Erythroblast (primary cell): ENCODE measurements at places on chromosomes 12 and 14.

GRCh38 chr12:19304149-19304750, 135.0 kb upstream of the AEBP2 start:
- DNase-seq: no peak

GRCh38 chr12:97821806-97822205, 359.2 kb downstream of the RMST start:
- DNase-seq: no peak

DNA sequence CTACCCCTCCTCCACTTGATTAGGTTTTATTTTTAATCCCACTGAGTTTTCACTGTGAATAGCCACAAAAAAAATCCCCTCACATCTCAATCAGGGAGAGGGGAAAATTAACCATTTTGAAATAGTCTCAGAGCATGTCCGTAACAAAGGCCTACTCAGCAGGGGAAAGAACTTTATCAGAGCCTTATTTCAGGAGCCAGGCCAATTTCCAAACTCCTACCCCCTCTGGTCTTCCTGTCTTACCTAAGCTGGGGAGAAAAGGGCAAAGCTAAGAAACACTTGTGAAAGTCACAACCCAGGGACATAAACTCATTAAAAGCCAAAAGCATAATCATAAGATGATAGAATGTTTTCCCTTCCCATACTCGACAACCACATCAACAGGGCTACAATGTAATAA, 260.3 kb upstream of the DIO3 start:
- DNase-seq: no peak

DNA sequence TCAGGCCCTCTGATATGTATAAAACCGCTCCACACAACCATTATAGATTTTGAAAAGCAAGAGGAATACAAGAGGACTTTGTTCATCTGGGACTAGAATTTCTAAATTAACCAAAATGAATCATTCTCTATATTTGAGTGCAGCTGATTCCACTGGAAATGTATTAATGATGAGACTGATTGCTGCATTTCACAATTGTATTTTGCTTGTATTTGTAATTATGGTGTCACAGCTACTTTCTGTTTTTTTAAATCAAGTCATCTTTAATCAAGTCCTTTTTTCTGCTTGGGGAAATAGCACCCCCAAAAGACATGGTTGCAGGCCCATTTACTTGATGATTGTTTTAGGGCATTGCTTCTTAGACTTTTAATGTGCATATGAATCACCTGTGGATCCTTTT, 162.4 kb downstream of the KICS2 start:
- no peak for DNase-seq

DNA sequence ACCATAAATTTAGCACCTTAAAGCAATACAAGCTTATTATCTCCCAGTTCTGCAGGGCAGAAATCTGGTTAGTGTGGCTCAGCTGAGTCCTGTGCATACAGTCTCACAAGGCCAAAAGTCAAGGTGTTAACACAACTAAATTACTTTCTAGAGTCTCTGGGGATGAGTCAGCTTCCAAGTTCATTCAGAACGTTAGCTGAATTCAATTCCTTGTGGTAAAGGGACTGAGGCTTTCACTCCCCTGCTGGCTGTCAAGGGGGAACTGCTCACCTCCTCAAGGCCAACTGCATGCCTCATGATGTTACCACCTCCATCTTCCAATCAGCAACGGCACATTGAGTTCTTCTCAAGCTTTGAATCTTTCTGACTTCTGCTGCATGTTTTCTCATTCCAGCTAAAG, 27.6 kb downstream of the EML5 start:
- no peak for DNase-seq

DNA sequence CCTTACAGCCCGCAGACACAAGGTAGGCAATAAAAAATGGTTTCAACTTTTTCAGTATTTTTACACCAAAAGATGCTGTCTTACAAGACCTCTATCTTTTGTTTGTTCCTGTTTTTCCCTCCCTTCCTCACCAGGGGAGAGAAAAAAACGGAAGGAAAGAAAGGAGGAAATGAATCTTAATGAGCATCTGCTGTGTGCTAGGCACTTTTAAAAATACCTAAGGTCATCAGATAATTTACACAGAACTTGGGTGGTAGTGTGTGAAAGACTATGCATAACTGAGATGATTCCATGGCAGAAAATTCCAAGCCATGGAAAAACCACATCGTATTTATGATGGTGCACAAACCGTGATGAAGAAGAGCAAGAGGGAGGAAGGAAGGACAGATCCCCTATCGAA, 121.2 kb downstream of the DIP2B start:
- DNase-seq: no peak

GRCh38 chr14:77918448-77918847, 118.5 kb downstream of the ADCK1 start:
- peak; percentile 72 for DNase-seq

DNA sequence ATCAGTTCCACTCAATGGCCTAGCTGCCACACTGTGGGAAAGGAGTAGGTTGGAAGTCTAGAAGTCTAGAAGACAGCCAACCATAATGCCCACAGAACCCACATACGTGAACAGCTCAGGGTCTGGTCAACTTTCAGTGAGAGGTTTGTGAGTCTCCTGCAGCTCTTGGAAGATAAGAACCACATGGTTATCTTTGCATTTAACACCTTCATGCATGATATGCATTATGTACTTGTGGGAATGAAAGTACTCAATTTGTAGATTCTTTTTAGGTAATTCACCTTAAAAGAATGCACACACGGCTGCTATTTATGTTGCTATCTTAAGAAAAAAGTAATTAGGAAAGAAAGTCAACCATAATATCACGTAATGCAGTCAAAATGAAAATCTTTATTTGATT, 126.7 kb downstream of the ESRRB start:
- DNase-seq: no peak

GRCh38 chr12:54034785-54035310, 2.0 kb downstream of the HOXC5 start:
- DNase-seq: no peak

GRCh38 chr12:31727192-31727591, 1.6 kb downstream of the AMN1 start:
- no peak for DNase-seq

GRCh38 chr14:95281560-95282176, 38.0 kb downstream of the CLMN start:
- no peak for DNase-seq

DNA sequence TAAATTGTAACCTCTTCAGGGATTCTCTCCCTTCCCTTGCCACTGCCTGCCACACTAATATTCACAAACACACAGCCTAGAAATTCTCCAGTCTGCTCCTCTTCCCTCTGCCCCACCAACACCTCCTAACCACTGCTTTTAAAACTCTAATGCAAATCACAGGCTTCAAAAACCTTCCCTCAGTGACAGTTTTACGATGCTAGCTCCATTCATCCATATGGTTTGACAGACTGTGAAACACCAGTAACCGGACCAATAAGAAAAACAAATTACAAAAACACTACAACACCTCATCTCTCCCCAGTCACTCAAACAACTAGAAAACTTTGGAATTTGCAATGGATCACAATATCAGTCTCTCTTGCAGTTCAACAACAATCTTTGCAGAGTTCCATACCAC, 5.7 kb downstream of the DPF3 start:
- no peak for DNase-seq

GRCh38 chr12:89632778-89633177, 75.9 kb downstream of the ATP2B1 start:
- DNase-seq: no peak

DNA sequence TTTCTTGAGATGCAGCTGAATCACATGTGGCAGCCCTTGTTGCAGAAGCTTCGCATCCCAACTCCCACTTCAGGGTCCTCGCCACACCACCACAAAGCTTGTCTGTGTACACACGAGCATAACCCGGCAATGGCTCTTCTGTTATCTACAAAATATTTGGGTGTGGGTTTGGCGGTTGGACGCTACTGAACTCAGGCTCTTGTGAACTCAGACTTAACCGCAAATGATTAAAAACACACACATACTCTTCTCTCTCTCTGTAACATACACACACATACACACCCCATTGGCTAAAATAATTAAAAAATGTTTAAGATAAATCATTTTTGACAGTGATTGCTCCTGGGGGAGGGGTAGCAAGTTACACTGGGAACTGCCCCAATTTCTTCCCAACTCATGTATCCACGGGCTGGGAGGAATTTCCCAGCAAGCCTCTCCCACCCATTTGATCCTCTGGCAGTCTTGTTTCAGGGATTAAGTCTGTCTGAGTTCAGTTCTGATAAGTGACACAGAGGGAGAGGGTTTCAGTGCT, 63.7 kb upstream of the MANSC4 start:
- DNase-seq: peak; percentile 46

GRCh38 chr12:106181401-106182114, 42.8 kb upstream of the NUAK1 start:
- no peak for DNase-seq

DNA sequence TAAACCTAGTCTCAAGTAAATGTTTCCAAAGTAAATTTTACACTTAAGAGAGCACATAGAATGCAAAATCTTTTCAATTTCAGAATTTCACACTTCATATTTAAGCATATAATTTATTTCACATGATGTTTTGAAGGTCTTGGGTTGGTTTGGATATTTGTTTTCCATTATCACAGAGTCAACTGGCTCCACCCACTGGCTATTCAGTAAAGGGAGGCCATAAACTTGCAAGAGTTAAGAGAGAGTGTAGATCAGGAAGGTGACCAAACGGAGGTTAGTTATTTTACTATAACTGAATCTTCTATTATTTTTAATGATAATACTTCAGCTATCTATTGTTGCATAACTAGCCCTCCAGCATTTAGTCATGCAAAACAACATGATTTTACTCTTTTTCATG, 6.2 kb upstream of the CPNE8 start:
- no peak for DNase-seq

- no peak for DNase-seq
Observed at GRCh38 chr14:92248696-92249095, 74.3 kb upstream of the SLC24A4 start.

- DNase-seq: no peak
Observed at GRCh38 chr14:57254884-57255283, 13.8 kb downstream of the EXOC5 start.

DNA sequence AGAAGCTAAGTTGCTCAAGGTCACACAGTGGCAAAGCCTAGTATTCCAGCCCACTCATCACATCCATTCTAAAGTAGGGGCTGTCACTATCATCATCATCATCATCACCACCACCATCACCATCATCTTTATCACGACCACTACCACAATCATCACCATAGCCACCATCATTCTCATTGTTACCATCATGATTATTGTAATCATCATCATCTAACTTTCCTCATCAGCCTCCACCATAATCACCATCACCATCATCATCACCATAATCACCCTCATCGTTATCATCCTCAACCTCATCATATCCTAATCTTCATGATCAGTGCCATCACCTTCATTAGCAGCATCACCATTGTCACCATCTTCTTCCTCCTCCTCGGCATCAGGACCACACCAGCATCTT, 48.7 kb downstream of the NOS1 start:
- no peak for DNase-seq

DNA sequence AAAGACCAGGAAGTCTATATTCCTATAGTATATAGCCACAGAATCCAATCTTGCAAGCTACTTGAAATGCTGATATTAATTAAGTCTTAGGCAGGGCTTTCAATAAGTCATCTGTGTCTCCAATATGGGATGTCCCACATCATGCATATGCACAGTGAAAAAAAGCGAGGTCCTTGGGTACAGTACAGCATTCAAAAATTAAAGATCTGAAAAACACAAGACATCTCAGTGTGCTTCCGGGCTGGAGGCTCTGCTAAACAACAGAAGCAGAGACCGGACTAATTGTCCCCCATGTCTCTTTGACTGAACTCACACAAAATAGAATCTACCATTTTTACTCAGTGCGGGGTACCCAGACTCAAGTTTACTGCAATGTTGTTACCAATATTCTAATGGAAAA, 156.0 kb downstream of the DAD1 start:
- DNase-seq: no peak

DNA sequence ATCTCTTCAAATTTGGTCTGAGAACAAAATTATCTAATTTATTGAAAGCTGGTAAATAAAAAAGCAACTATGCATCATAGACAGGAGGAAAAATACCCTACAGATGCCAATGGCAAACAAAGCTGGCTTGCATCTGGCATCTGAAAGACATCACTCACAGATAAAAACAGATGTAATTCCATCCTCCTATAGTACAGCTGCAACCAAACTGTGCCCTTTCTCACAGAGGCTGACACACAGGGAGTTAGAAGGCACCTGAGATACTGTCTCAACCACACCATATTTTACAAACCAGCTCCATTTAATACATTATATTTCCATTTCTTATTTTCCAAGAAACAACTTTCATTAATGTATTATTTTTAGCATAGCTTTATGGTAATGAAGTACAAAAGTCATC, 39.4 kb downstream of the DUSP16 start:
- no peak for DNase-seq

- DNase-seq: no peak
Observed at GRCh38 chr12:132341318-132342050, 12.1 kb upstream of the GALNT9 start.

GRCh38 chr12:52710730-52711129, 7.4 kb upstream of the KRT77 start:
- DNase-seq: peak; percentile 11

DNA sequence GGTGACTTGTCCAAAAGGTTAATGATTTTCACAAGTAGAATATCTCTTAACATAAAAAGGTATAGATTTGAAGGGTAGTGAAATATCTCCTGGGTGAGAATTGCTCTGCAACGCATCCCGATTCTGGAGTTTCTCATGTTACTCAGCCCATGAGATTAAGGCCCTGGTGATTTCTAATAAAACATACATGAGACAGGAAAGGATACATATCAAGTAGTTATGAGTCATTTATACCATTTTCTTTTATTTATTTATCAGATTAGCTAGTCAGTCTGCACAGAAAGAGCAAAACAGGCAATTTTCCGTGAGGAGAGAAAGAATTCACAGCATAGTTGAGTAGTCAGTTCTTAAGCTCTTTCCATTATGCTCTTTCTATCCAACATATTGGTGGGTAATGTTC, 535.6 kb upstream of the ATP2B1 start:
- DNase-seq: no peak

- DNase-seq: no peak
Observed at GRCh38 chr12:6471989-6472360, 1.5 kb upstream of the VAMP1 start.

DNA sequence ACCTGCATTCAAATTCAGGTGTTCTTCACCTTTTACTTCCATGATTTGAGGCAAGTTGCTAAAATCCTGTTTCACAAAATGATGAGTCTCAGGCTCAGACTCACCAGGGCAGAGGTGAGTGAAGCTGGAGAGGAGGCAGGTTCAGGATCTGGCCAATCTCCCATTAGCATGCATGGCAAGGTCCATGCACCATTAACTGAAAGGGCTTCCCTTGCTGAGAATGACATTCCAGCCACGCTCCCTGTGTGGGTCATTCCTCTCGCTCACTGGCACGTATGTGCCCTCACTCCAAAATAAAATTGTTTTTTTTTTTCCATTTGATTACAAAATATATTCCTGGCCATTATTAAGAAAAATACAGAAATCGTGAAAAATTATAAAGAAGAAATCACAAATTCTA, 257.6 kb downstream of the C12orf75 start:
- DNase-seq: no peak

- DNase-seq: no peak
Observed at GRCh38 chr14:68178282-68178681, 358.7 kb downstream of the RAD51B start.

- no peak for DNase-seq
Observed at GRCh38 chr14:75369506-75369905, 58.3 kb upstream of the JDP2 start.
